ENCODE measurements at places on chromosomes 2 and 18.

- no peak for DNase-seq
Observed at GRCh38 chr2:121061633-121062032, 223.4 kb downstream of the TFCP2L1 start.

DNA sequence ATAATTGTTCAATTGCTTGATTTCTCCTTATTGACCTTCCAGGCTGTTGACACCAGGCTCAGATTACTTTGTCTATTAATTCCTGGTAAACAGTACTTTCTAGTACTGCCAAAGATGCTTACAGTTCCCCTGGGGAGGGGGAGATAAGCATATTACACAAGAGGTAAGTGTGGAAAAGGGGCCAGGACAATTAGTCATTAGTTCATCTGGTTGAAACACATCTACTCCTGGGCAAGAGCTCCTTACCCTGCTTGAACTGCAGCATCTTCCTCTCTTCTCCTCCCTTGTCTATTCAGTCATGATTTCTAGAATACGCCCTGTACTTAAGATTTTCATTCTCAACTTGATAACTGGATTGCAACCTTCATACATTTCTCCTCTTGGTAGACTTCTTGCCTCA, 10.4 kb upstream of the SPATS2L start:
- no peak for DNase-seq

DNA sequence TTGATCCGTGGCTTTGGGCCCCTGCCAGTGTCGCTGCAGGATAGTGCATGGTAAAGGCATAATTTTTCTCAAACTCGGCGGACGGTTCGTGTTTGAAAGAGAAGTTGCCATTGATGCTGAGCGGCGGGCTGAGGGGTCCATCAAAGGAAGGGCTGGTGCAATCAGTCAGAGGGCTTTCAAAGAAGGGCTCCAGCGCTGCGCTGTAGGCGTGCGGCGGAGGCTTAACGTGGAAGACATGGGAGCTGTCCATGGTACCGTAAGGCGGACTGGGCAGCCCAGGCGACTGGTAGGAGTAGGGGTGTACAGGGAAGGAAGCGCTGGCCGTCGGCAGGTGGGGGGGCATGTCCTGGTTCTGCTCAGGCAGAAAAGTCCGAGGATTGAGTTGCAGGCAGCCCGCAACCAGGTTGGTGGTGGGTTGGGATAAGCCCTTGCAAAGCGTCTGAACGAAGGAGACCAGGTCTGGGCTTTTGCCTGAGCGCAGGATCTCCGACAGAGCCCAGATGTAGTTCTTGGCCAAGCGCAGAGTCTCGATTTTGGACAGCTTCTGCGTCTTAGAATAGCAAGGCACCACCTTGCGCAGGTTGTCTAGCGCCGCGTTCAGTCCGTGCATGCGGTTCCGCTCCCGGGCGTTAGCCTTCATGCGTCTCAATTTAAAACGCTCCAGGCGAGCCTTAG, 2.3 kb downstream of the NEUROD1 start:
- DNase-seq: peak; percentile 52

- DNase-seq: no peak
Observed at GRCh38 chr2:120739438-120740090, 3.9 kb downstream of the GLI2 start.

DNA sequence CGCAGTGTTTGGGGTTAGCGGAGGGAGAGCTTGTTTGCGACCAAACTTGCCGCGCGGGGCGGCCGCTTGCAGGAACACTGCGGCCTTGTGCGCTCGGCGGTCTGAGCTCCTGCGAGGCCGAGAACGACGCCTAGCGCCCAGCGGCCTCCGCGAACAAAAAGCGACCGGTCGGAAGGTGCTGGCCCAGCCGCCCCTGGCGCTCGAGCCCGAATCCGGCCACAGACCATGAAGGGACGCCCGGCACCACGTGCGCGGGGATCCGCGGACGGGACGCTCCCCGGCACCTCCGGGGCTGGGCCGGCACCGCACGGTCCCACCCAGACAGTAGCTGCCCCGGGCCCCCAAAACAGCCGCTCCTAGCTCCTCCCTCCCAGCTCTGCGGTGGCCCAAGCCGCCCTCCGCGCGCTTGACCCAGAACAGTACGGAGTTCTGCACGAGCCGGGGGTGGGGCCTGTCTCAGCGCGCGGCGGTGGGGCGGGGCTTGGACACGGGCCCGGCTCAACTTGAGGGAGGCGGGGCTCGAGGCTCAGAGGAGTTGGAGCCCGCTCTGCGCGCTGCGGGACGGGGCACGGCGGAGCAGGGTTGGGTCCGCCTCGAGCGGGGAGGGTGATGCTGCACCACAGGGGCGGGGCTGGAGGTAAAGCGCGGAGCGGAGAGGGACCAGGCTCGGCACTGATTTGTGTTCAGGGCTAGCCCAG, 664 bp upstream of the IMPA2 start:
- peak; percentile 97 for DNase-seq

GRCh38 chr2:70479816-70480215, 73.8 kb downstream of the TGFA start:
- DNase-seq: no peak

DNA sequence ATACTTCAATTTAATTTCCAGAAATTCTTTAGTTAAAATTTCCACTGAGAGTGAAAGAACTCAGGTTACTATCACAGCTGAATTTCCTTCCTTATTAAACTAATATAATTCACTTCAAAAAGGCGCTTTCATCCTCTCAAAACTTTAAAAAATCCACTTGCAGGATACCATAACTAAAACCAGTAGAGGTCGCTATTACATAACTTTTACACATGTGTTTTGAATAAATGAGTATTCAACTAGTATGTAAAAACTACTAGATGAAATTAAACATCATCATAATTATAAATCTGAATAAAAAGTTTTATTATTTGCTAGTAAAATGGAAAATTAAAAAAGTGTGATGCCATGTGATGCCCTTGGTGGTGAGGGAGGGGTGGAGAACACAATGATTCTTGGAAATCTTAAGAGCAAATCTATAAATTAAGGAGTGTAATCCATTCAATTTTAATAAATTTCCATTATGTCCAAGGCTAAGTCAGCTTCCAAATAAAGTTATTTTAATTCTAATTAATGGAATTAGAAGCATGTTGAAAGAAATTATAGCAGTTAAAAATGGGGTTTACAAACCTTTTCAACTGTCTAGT, 61.4 kb downstream of the SOS1 start:
- peak; percentile 30 for DNase-seq

GRCh38 chr2:27182346-27182745, 29.5 kb upstream of the ATRAID start:
- DNase-seq: no peak

GRCh38 chr2:179336782-179337534, 72.3 kb upstream of the SESTD1 start:
- peak; percentile 56 for DNase-seq

- no peak for DNase-seq
Observed at GRCh38 chr2:83459456-83459855, 999.6 kb downstream of the SUCLG1 start.

GRCh38 chr2:85011098-85011497, 40.1 kb downstream of the KCMF1 start:
- DNase-seq: no peak

GRCh38 chr2:71291398-71291797, 40.2 kb upstream of the ZNF638 start:
- no peak for DNase-seq

DNA sequence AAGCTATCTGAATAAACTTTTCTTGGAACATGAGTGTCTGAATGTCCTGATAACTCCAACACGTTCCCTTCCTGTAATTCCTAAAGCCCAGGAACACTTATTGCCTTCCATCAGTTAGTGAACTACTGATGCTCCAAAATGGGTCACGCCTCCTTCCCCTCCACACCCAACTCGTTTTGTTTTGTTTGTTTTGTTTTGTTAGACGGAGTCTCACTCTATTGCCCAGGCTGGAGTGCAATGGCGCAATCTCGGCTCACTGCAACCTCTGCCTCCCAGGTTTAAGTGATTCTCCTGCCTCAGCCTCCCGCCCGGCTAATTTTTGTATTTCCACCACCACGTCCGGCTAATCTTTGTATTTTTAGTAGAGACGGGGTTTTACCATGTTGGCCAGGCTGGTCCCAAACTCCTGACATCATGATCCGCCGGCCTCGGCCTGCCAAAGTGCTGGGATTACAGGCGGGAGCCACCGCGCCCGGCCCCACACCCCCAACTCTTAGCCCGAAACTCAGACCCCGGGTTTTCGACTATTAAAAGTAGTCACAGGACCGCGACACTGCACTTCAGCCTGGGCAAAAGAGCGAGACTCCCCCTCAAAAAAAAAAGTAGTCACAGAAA, 774 bp downstream of the IER3IP1 start:
- no peak for DNase-seq

DNA sequence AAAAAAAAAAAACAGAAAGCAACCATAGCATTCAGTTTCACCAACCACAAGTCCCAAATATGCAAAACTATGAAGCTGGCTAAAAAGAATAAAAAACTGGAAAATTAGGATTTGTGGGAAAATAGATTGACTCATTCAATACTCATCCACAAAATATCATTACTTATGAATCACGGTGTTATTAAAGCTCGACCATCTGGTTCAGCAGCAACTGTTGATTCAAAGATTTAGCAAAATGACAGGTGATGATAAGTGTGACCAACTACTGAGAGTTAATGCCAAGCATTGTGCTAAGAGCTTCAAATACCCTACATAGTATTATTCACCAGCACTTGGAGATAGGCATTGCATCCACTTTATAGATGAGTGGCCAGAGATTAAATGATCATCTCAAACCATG, 26.2 kb upstream of the XDH start:
- peak; percentile 91 for DNase-seq

GRCh38 chr18:1999387-1999786, 571.9 kb downstream of the METTL4 start:
- DNase-seq: no peak

DNA sequence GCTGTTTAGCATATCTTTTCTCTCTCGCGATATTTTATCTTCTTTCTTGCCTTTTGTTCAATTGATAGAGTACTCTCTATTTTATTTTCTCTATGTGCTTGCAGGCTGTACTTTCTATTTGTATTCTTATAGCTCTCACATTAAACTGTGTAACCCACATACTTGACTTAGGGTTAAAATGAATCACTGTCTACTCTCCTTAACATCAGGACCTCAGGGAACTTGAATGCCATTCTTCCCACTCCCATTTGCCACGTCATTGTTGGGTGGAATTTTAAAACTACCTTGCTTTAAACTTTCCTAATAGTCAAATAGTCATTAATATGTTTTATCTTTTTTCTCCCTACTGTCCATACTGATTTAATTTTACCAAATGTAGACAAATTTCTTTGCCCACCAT, 269.7 kb downstream of the ALPK2 start:
- DNase-seq: no peak

GRCh38 chr2:10914272-10914693, 2.5 kb downstream of the KCNF1 start:
- no peak for DNase-seq

DNA sequence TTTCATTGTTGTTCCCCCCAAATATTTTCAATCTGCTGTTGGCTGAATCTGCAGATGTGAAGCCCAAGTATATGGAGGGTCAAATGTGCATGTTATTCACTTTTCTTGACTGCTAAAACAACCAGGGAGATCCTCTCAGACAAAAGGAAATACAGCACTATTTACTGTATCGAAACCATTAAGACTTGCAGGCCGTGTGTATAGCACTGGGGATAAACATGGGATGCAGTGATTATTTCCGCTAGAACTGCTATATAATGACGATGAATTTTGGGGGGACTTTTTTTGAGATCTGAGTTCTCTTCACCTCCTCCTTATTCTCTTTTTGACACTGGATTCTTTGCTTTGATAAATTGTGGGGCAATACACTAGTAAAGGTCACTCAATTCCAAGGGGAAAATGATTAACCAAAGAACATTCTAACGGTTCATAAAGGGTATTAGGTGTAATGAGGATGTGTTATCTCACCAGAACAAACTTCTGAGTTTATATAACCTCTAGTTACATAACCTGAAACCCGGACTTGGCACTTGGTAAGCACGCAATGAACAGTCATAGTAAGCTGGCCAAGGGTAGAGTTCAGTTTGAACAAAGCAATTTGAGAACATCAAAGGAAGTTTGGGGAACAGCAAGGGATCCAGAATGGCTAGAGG, 3.5 kb upstream of the UGT1A1 start:
- no peak for DNase-seq

DNA sequence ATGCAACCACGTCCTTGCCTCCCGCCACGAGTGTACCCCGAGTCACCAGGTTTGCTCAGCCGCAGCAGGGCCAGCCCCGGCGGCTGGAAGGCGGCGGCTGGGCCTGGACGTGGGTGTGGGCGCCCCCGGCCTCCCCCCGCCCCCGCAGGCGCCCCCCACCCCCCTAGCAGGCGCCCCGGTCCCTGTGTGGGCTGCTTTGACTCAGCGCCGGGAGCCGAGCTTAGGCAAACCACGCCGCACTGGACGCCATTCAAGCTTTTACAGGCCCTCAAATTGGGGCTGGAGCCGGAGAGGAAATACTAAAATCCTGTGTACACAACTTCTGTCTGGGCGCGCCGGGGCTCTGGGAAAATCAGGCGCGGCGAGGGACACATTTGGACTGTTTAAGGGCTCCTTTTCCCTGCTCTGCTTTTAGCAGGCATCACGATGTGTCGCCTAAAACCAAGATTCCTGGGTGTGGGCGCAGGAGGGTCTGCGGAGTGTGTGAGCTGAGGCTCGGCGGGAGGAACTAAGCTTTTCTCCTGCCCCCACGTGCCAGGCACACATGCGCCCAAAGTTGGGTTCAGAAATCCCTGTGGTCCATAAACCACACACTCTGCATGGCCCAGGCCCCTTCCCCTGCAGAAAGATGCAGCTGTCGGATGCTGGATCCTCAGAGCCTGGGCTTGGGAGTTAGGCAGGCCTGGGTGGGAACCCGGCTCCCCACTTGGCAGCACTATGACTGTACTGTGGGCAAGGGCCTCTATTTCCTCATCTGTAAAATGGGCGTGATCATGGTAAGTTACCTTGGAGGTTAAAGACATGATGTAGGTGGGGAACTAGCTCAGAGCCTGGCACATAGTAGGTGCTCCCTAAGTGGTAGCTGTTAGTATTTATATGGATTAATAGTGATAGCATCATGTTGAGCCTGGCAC, 57.6 kb downstream of the ATOH8 start:
- no peak for DNase-seq

DNA sequence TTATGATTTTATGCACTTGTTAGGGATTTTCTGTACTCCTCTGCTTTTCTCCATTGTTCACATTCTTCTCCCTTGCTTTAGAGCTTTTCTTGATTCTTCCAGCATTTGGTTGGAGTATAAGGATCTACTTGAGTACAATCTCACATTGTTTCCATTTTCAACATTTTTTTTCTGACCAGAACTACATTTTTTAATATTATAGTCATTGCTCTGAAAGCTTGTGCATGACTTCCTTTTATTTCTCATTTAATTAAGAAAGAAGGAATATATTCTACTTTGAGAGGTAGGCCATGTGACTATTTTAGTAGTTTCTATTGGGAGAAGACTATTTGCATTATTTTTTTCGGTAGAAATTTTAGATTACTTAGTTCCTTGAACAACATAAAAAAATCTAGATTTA, 200.4 kb downstream of the TMEM247 start:
- peak; percentile 77 for DNase-seq

GRCh38 chr2:68926796-68927195, 25.9 kb downstream of the GKN2 start:
- no peak for DNase-seq

- no peak for DNase-seq
Observed at GRCh38 chr2:237022533-237022932, 63.2 kb upstream of the COPS8 start.
